ENCODE measurements at places on chromosomes 6 and 20.
A peak's percentile ranks its signal among the peaks of the same experiment; 100 is the strongest.

DNA sequence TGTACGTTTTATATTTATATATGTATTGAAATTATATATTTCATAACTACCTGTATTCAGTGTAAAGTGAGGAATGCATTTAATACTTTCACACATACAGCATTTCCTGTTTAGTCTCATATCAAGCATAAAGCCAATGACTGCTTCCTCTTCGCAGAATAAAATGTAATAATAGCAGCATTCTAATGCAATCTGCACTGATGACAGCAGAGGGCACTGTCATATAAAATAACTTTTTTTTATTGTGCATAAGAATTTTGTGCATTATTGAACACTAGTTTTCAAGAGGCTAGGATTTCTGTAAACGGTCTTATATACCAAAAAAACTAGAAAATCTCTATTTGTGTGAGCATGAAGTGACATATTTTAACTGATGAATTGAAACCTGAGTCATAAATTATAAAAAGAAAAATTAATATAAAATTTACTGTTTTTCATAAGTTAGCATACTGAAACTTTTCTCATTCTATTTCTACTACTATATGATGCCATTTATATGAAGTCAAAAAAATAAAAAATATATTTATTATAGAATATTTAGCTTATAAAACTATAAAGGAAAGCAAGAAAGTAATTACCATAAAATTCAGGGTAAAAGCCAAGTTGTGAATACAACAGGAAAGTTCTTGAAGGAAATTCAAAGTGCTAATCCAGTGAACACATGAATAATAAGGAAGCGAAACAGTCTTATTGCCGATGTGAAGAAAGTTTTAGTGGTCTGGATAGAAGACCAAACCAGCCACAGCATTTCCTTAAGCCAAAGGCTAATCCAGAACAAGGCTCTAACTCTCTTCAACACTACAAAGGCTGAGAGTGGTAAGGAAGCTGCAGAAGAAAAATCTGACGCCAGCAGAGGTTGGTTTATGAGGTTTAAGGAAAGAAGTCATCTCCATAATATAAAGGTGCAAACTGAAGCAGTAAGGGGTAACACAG, 36.3 kb downstream of the RNF146 start:
- DNase-seq, result no peak

- no peak for DNase-seq
Measured at GRCh38 chr6:79467716-79468115, 69.5 kb downstream of the LCA5 start.

DNA sequence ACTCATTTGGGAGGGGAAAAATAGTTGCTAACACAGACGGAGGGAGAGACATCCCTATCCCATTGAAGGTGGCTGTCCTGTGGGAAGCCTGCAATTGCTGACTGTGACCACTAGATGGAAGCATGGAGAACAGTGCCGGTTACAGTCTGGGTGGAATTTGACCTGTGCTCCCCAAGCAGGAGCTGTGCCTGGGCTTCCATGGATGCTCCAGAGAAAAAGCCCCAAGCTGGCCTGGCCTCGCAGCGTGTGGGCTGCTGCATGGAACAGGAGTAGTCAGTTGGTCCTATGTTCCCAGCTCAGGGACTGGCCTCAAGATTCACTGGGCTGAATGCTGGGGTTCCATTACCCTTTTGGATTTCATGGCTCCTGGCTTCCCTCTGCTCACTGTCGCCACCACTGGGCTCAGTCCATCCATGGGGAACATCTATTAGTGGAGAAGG, 116.3 kb upstream of the CHD6 start:
- peak; percentile 8 for DNase-seq

DNA sequence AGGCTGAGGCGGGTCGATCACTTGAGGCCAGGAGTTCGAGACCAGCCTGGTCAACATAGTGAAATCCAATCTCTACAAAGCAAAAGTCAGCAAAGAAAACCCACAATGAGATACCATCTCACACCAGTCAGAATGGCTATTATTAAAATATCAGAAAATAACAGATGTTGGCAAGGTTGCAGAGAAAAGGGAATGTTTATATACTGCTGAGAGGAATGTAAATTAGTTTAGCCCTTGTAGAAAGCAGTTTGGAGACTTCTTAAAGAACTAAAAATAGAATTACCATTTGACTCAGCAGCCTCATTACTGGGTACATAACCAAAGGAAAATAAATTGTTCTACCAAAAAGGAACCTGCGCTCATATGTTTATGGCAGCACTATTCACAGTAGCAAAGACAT, 16.7 kb upstream of the GCM1 start:
- DNase-seq, result no peak

DNA sequence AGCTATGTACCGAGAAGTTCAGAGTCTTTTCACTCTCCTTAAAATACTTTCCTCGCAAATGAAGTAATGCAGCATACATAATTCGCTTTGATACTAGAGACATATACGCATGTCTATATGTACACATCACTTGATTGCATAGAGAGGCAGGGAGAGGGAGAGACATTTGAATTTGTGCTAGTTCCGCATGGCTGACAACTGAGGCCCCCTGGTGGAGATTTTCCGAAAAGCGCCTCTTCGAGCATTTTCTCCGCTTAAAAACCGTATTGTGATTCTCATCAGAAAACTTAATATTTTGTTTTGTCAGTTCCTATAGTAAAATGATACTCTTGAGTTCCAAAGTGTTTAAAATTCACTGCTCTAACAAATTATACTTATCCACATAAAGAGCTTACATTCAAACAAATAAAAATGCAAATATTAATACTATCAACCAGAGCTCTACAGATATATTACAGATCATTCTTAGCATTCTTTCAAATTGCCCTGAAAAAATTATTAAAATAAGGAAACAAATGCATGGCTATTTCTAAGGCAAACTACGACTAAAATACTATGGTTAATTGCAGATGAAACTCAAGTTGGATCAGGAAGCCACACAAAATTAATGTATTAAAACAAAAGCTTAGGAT, 637 bp downstream of the MYLK4 start:
- DNase-seq, result no peak

DNA sequence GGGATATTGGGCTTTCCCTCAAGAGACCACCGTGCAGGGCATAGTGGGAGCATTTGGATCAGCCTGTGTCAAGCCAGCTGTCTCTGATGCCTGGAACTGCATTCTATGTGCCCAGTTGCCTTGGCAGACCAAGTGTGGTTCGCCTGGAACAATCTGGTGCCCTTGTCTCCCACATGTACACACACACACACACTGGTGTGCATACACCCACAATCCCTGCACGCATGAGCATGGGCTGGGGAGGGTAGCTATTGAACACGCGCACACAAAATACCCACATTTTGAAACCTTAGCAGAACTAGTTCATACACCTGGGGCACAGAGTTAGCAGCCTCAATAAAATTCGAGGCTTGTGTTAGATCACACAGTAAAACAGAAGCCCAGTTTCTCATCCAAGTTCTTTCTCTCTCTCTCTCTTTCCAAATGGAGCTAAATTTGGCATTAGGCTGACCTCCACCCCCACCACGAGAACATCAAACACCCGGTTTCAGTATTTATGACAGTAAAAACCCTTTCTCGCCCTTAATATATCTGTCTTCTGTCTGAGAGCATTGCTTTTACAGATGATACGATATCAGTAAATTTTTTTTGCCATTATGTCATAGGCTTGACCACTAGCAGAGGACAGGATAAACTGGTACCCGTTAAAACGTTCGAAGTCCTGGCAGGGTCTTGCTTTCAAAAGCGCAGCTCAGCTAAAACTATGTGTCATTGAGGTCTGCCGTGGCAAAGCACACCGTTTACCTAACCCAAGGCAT, 18.2 kb upstream of the NFATC2 start:
- no peak for DNase-seq

DNA sequence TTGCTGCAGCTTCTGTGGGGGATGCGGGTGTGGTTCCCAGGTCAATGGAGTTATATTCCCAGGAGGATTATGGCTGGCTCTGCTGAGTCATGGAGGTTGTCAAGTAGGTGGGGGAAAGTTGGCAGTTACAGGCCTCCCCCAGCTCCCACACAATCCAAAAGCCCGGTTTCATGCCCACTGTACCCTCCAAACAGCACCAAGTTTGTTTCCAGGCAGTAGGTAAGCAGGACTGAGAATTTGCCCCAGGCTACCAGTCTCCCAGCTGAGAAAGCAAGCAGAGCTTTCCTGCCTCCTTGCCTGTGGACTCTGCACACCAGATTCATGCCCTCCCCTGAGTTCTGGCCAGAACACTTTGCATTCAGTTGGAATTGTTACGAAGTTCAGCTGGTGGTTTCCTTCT, 578.2 kb downstream of the MEI4 start:
- DNase-seq, result no peak
